Caudate nucleus (tissue), 63 donors: ENCODE measurements at places on chromosomes 4 and X.

DNA sequence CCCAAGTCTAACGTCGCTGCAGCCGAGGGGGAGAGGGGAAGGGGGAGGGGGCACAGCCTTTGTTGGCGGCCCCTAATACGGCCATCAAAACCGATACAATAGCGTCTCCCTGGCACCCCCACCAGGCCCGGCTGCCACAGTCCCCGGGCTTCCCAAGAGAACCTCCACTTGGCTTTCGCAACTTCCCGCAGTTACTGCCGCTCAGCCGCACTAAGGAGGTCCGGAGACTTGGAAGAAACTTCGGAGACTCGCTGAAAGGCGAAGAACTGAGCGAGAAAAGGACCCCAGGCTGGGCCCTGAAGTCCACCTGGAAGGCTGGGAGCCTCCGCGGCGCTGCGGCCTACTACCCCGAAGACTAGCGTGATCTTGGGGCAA lies 2.8 kb downstream of the NKX6-1 start:
- no peak for DNase-seq

DNA sequence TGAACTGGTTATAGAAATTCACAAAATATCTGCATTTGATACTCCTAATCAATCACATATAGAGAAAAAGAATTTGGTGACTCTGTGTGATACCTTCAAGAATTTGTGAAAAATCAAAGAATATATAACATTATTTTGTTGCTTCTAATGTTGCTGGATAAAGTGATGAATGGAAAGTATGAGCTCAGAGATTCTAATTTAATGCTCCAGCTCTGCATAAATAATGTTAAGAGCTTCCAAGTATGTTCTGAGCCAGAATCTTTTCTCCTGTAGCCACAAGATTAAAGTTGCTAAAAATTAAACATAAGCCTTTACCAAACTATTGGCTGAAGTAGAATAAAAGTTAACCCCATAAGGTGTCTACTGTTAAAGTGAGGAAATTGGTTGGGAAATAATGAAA lies 294.7 kb upstream of the CT83 start:
- no peak for DNase-seq

GRCh38 chrX:30904186-30904585 lies 15.1 kb upstream of the TAB3 start:
- DNase-seq: no peak

- DNase-seq: no peak
Measured at GRCh38 chr4:173417833-173418232, 18.9 kb upstream of the SCRG1 start.

DNA sequence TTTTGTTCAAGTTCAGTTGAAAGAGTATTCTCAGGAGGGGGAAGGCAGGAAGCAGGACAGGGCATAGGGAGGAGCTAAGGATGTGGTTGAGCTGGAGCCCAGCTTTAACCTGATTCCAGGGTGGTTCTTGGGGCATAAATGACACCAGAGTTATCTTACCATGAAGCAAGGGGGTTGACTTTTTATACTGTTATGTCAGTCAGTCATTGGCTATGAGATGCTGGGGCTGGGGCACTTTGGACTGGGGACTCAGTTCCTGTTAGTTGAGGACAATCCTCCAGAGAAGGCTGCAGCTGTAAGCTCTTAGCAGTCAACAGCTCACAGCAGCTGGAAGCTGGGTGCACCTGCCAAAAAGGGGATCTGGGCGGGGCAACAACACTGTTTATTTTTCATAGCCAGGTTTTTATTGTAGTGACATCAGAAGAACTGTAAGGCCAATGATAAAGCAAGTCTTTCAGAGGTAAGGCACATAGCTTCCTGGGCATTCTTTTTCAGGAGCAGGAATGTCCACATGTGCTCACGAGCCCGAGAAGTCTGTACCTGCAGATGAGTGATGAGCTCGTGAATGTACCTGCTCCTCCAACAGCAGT lies 78.5 kb downstream of the MID1IP1 start:
- DNase-seq: no peak

- DNase-seq: no peak
Measured at GRCh38 chrX:66042307-66043077, 2.6 kb upstream of the VSIG4 start.

- DNase-seq: peak; percentile 32
Measured at GRCh38 chrX:103404231-103405008, 28.1 kb downstream of the BEX3 start.

DNA sequence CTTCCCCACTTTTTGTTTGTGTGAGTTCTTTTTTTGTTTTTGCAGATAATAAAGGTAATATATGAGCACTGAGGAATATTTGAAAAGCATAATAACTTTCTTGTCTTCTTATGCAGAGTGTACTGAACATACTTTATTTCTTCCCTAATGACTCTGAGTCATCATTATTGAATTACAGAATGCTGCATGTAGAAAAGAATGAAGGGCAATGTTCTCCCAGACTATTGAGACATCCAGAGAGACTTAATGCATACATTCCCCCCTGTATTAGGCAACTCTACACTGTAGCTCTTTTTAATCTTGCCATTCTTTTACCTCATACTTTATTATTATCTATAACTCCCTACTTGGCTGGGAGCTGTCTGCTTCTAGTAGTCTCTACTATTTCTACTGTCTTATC lies 240.5 kb upstream of the ANKRD50 start:
- no peak for DNase-seq

DNA sequence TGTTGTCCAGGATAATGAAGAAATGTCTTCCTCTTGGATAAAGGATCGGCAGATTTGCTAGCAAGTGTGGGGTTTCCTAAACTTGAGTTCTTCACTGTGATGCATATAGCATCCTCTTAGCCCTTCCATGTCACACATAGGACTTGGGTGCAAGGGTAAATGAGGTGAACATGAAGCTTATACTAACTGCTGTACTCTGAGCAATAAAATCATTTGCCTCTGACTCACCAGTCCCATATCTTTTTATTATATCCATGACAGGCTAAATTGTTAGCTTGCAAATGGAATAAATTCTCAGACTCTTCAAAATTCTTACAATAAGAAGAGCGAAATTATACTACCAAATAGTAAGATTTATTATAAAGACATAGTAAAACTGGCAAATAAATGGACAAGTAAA lies 14.7 kb upstream of the TBC1D1 start:
- DNase-seq: no peak

DNA sequence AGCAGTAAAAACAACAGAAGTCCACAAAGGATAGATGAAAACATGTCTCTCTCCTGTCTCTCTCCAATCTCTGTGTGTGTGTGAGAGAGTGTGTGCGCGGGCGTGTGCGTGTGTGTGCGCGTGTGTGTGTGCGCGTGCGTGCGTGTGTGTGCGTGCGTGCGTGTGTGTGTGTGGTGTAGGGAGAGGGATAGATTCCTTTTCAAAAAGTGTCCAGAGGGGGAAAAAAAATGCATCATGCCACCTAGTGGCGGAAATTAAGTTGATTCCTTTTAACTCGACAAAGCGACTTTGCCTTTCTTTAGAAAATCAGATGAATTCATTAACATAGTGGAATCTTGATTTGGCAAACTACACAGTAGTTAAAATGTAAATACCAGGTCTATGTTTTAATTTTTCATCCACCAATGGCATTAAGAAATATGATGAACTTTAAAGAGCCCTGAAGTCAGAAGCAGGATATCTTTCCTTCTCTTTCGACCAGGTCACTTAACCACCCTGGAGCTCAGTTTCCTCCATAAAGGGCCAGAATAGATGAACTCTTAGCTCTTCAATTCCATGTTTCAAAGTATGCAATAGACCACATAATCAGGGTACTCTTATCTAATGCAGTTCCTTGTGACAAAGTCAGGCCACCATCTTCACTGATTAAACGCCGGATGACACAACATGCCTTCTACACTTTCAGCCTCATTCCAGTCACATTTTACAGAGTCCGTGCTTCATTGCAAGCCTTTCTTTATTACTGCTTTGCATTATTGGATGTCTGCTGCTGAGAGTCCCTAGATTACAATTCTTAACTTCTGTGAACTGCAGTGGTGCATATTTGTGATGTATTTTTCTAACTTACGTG lies 162.8 kb downstream of the FBXO8 start:
- peak; percentile 52 for DNase-seq

GRCh38 chr4:85725721-85726170 lies 250.8 kb downstream of the ARHGAP24 start:
- DNase-seq: no peak

- DNase-seq: no peak
Measured at GRCh38 chr4:831483-831805, 5.5 kb upstream of the CPLX1 start.

DNA sequence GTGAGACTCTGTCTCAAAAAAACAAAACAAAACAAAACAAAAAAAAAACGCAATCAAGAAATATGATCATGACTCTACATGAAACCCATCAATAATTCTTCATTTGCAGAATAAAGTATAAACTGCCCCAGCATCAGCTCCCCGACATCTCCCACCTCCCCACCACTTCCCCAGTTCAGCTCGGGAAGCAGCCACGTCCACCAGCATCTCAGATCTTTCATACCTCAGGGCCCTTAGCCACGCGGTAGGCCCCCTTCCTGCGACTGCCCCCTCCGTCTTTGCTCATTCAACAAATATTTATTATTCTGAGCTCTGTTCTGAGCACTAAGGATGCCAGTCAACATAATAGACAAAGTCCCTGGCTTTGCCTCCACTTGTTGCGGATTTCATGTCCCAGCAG lies 45.6 kb downstream of the DCTD start:
- DNase-seq: no peak

- DNase-seq: no peak
Measured at GRCh38 chr4:183863155-183863825, 41.8 kb upstream of the STOX2 start.

GRCh38 chr4:125303821-125304220 lies 10.9 kb upstream of the FAT4 start:
- DNase-seq: no peak

- DNase-seq: no peak
Measured at GRCh38 chrX:9354918-9355317, 109.9 kb upstream of the TBL1X start.

DNA sequence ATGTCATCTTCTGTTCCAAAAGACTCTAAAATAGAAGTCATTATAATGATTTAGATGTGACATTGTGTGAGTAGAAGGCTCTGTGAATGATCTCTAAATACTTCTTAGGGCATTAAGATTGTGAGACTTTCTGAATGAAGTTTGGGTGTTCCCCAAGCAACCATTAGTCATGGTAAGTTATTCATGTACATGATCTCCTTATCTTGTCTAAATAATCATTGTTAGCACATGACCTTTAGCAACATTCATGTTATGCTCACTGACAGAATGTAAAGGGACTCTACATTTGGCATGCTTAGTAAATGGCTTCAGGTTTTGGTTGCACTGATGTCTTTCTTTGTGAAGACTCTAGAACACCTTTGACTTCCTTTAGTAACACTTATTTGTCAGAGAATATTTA lies 140.8 kb upstream of the AGA start:
- DNase-seq: no peak

DNA sequence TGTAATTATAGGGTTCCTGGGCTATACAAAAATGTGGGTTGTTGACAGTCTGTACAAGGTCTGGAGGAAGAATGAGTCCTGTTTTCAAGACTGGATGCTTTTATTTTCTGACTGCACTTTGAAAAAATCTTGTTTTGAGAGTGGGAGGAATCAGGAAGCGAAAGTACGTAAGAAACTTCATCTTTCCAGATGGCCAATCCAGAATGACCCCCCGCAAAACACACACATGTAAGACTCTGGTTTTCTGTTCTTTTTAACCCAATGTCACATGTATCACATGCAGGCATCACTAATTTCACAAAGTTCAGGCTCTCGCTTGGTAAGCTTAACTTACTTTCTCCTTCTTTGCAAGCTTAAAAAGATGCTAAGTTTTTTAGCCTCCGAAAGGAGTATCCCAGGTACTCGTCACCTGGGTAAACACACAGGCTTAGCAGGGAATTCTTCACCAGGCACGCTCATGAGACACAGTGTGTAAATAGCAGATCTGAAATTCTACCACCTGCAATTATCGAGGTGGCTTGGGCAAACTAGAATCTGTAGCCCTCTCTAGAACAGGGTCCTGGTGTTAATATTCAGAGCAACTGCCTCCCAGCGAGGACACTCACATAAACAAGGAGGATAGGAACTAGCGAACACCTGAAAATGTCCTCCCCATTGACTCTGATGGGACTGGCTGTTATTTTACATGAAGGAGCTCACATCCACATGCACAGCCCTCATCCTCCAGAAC lies 90.7 kb downstream of the NSUN7 start:
- no peak for DNase-seq

DNA sequence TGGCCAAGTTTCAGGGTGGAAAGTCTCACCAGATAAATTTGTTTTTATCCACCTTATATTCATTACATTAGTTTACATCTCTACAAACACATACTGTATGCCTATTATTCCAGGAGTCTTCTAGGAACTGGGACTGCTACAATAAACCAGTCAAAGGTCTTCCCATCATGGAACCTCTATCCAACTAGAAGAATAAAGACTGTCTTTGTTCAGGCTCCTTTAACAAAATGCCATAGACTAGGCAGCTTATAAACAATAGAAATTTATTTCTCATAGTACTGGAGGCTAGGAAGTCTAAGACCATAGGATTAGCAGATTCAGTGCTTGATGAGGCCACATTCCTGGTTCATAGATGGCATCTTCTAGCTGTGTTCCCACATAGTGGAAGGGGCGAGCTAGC lies 61.6 kb downstream of the PACRGL start:
- no peak for DNase-seq

DNA sequence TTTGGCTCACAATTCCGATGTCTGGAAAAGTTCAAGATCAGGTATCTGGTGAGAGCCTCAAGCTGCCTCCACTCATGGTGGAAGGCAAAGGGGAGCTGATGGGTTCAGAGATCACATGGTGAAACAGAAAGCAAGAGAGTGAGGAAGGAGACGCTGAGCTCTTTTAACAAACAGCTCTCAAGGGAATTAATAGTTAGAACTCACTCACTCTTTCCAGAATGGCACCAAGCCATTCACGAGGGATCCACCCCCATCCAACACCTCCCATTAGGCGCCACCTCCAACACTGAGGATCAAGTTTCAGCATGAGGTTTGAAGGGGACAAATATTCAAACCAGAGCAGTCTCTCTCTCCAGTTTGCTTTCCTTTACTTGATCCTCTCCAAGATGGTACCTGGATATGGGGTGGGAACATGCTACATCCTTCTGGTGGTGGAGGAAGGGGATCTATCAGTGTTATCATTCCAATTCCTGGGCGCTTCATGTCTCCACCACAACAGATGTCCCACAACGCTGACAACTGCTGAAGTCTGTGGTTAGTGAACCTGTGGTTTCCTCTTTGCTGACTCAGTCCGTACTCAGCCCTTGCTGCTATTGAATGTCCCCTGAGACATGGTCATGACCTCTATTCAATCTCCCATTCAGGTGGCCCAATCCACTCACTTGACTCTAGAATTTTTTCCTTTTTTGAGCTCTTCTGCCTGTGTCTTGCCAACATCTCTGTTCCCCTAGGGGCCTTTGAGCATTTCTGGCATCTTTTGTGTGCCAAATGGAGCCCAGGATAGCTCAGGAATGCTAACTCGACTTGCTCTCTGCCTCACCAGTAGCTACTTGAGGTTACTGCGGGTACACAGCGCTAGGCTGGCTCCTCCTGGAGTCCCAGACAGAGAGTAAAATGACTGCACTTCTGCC lies 395.2 kb downstream of the MID1IP1 start:
- no peak for DNase-seq

DNA sequence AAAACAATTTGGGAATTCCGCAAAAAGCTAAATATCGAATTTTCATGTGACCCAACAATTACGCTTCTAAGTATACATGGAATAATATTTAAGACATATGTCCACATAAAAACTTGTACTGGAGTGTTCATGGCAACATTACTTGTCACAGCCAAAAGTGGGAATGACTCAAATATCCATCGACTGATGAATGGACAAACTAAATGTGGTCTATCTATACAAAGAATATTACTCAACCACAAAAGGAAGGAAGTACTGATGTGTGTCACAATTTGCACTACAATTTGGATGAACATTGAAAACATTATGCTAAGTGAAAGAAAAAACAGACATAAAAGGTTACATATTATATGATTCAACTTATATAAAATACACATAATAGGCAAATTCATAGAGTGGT lies 71.9 kb downstream of the AFF2 start:
- no peak for DNase-seq
